Left lung (tissue), 14 donors: ENCODE measurements at places on chromosomes 13 and 19. TPM values are rescaled to one million over a fixed set of nuclear protein-coding genes. Genes with fewer than 3 reads are reported as not detected.

DNA sequence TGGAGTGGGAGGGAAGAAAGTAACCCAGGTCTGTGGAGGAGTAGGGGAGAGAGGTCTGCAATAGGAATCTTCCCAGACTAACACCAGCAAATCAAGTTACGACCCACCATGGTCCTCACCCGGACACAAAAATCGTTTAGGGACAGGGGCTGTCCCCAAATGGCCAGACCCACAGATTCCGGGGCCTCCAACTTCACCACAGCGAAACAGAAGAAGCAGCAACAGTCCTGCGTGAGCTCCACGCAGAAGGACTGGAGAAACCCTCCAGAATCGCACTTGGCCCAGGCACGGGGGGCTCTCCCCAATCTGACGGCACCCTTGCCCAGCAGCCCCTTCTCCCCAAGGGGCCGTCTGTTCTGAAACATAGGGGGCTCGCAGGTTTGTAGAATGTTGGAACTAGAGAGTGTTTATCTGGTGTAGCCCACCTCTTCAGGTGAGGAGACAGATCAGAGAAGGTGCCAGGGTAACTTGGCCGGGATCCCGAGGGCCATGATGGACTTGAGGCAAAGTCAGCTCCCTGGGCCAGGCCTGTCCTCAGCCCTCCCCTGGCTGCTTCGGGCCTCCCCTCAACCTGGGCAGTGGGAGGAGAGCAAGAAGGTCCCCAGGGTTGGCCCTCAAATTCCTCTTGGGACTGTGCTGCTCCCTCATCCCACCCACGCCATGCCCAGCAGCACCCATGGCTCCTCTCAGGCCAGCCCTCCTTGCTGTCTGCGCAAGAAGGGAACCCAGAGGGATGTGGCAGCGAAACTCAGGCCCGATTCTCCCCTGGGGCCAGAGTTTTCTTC is 82.5 kb upstream of the GPR183 start:
- DNase-seq = no peak

- peak; percentile 90 for DNase-seq
Measured at GRCh38 chr19:47309608-47310007, at the start of gene C5AR1. Gene C5AR1, plus strand, starts transcription at chr19:47309861. Its CDS starts 35 bp downstream, at chr19:47309896.

GRCh38 chr19:50979758-50980157 is 4.0 kb downstream of the KLK7 start:
- no peak for DNase-seq

- DNase-seq = no peak
Measured at GRCh38 chr13:73220966-73221720, 162.3 kb downstream of the KLF5 start.

DNA sequence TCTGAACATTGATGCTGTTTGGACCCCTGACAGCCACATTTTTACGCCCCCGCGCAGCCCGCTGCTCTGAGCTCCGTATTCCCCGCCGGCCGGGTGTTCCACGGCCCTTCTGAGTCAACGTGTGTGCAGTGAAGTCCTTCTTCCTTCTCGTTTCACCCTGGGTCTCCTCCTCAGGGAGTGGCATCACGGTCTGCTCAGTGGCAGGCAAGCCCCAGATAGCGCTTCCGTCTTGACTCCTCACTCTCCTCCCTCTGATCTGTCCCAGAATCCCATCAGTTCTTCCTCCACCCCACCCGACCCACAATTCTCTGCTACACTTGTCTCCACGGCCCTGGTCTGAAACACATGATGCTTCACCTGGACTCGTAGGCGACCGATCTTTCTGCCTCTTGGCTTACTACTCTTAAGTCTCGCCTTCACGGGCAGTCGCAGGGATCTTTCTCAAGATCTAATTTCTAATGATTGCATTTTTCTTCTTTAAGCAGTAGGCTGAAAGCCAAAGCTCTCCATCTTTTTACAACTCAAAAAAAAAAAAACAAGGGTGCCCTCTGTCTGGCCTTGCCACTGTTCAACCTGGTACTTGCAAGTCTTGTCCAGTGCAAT is 33.9 kb downstream of the CCNE1 start:
- DNase-seq = no peak

DNA sequence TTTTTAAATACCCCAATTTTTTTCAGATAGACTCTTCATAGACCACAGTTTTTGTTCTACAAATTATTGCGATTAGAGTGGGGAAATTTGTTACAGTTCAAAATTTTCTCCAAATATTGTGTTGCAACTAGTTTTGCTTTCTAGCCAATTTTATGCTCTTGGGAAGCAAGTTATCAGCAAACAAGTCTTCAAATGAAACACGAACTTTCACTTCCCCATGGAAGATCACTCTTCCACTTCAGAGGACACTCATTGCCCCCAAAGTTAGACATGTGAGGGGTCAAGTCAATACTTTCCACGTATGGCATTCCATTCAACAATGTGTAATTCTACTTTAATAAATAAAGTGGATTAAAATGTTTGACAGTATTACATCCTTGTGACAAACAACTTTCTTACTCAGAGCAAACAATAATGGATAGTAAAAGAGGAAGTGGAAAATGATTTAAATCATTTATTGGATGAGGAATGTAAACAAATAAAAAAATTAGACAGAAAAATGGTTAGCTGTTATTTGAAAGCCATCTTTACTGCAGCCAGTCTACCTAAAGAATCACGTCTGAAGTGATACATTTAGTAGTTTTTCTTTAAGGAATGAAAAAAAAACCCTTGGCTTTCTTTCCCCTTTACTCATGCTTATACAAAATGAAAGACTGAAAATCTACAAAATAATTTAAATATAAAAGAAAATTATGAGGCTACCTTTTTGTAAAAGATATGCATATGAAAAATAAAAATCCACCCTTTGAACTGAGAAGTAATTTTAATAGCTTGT is 41.2 kb upstream of the TNFSF11 start:
- no peak for DNase-seq

GRCh38 chr19:35095667-35096368 is 19.8 kb upstream of the FXYD3 start:
- DNase-seq = no peak

GRCh38 chr13:47548294-47548840 is 452.7 kb downstream of the SUCLA2 start:
- DNase-seq = no peak

DNA sequence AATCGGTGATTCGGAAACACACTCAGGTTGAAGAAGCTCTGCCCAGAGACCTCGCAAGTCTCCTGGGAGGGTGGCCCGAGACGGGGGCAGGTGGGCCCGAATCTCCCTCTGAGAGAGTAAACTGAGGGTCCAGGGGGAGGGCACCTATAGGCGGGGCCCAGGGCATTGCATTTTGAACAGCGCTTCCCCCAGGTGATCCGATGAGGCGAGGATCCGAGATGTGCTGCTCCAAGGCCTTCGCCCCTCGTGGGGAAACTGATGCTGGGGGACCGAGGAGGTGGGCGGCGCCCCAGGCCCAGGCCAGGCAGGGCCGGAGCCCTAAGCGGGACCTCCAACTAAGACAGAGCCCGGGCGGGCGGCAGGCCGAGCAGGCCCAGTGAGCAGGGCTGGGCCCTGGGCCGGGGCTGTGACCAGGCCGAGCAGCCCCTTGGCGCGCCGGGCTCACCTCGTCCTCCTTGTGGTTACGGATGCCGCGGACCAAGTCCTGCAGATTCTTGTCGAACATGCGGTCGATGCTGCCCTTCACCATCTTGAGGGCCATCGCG is 500 bp downstream of the AP3D1 start:
- no peak for DNase-seq

DNA sequence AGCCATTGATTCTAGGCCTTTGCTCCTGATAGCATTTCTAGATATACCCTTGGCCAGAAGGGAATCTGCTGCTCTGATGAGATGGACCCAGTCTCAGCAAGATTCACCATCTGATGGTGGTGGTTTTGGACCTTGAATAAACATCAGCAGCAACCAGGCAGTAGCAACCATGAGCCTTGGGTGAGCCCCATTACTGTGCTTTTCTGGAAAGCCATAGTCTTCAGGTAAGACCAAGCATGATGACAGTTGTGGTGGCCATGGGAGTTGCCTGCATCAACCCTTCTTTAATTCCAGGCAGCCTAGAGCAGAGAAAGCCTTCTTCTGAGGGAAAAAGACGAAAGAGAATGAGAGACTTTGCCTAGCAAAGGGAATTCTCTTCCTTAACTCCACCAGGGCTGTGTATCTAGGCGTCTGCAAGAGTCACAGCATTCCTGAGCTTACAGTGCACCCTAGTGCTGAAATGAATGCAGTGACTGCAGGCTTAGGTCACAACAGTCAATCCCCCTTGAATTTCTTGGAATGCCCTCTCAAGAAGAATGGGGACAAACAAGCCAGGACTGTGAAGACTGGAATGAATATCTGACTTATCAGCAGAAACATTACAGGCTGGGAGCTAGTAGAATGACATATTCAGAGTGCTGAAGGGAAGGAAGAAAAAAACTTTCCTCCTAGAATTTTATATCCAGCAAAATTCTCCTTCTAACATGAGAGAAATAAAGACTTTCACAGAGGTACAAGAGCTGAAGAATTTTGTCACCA is 942.4 kb upstream of the PCDH20 start:
- no peak for DNase-seq

GRCh38 chr19:7263521-7263920 is 30.7 kb downstream of the INSR start:
- DNase-seq = no peak

- DNase-seq = no peak
Measured at GRCh38 chr13:94061301-94061700, 418.2 kb downstream of the DCT start.

Gene PIH1D1
- 87.8 TPM for polyA plus RNA-seq

Gene ZNF329
- 19.6 TPM for polyA plus RNA-seq

Gene SERPINE3
- polyA plus RNA-seq = 1.2 TPM

Gene KLHL26
- 4.3 TPM for polyA plus RNA-seq

Gene ZNF724
- 5.9 TPM for polyA plus RNA-seq

Gene NCR1
- 0.72 TPM for polyA plus RNA-seq

Gene HIPK4
- polyA plus RNA-seq = 0.28 TPM

Gene ZNF573
- polyA plus RNA-seq = 16.4 TPM
